Activated CD4-positive, alpha-beta T cell treated with anti-CD3 and anti-CD28 coated beads, Interleukin-2, Interleukin-4, amounts not matched to agents 100 ng/mL and 50 ng/mL, durations not matched to agents 16 hours and 8 hours (primary cell): ENCODE measurements at places on chromosomes 5 and 9.

GRCh38 chr9:32864971-32865370 lies 81.6 kb downstream of the TMEM215 start:
- DNase-seq = no peak

GRCh38 chr5:136033234-136033633 lies 4.4 kb downstream of the TGFBI start:
- DNase-seq = no peak

DNA sequence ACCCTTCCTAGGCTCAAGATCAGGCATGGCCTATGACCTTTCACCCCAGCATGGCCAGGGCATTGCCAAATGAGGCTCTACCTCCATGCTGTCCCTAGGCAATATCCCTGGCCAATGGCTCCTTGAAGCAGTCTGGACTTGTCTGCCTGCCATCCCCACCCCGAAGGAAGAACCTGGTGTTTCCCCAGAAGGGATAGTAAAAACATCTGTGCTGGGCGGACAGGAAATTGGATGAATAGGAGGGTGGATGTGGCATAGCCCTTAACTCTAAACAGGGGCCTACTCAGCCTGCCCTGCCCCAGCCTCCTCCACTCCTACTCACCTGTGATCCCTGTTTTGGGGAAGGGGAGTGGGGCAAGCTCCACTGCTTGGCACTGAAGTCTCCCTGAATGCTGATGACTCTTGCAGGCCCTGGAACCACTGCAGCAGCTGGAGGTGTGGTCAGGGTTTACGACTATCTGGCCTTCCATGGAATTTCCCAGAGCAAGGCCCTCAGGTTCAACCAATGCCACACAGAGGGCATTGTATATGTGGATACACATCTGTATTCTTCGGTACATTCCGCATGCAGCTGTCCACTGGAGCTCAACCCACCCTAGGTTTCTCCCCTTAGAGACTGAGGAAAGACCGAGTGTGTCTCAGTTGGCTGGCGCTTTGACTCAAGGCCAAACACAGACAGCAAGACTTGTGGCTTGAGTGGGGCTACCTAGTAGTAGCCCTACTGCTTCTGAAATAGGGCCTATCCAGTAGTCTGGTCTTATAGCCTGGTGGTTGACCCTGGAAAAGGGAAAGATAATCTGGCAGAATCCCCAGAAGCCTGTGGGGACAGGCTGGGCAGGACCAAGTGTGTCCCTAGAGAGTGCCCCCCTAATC lies 6.4 kb upstream of the P4HA2 start:
- no peak for DNase-seq

DNA sequence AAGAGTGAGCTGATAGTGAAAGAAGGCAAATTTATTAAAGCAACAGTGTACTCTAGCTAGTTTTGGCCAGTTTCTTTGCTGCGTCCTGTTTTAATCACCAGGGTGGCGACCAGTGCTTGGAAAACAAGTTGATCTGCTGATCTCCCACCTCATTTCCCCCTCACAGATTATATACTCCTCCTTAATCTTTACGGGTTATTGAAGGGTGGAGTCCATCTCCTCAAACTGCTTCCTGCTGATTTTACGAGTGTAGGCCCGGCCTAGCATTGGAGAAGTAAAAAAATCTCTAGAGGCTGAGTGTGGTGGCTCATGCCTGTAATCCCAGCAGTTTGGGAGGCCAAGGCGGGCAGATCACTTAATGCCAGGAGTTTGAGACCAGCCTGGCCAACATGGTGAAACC lies 14.0 kb upstream of the CFAP95 start:
- DNase-seq = no peak

GRCh38 chr9:5441043-5441442 lies 3.3 kb upstream of the PLGRKT start:
- no peak for DNase-seq

- no peak for DNase-seq
Observed at GRCh38 chr5:103259705-103260355, 1.3 kb downstream of the MACIR start.

GRCh38 chr5:56409331-56410190 lies 176.4 kb upstream of the ANKRD55 start:
- DNase-seq = no peak

DNA sequence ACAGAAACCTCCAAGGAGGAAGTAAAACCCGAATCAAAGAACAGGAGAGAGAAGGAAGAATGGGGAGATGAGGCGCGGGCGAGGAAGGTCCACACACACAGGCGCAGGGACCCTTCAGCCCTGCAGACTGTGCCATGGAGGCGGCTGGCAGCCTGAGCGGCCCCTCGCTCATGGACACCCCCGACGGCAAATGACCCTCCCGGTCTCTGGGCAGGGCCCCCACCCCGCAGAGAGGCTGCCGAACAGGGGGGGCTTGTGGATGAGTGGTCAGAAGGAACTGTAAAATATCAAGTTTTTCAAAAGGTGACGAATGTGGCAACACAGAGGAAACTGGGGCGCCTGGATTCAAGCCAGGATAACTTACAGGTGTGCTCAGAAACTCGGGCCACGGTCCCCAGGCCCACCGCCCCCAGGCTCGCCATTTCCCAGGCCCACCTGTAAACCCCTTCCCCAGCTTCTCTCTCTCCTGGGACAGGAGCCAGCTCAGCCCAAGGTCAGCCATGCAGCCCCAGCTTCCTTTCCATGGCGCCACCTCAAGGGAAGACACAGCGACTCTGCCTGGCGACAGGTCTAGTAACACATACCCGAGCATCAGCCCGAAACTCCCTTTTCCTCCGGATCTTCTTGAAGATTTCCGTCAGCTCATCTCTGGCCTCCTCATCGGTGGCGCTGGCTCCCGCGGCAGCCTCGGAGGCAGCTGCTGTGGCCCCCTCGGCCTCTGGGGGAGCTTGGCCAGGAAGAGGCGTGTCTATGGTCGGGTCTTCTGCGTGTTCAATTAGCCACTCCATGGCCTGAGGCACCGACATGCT lies 16.5 kb downstream of the UBAC1 start:
- DNase-seq = no peak

- DNase-seq = no peak
Observed at GRCh38 chr9:137688725-137689124, 69.9 kb downstream of the EHMT1 start.

DNA sequence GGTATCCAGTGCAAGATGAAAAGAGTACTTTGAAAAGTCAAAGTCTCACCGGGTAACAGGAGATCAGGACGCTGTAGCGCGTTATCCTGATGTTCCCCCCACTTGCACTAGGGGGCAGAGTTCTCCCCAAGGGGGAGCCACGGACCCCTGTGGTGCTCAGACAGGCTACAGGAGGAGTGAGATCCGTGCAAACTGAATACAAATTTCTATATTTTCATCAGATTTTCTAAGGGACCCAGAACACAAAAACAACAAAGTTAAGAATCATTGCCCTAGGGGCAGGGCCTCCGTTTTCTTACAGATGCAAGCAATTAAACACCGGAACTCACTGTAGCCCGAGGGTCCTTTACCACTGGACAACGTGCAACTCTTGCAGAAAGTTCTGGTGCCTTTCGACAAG lies 2.0 kb downstream of the MYO10 start:
- peak; percentile 58 for DNase-seq

DNA sequence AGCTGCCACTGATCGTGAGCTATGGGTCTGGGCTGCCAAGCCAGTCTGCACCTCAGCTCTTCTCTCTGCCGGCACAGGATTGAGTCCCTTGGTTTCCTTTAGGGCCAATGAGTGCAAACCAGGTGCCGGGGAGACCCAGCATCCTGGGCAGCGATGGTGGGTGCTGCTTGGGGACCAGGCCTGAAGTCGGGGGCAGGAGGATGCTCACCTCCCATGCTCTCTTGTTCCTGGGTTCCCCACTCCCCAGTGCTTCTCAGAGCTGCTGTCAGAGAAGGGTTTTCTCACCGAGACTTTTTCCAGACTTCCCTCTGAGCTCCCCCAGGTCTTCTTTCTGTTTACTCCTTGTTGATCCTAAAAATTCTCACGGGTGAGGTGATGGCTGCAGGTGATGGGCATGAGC lies 61.2 kb downstream of the IRX1 start:
- DNase-seq = no peak

- DNase-seq = no peak
Observed at GRCh38 chr9:98330831-98331230, 75.4 kb upstream of the TBC1D2 start.

- no peak for DNase-seq
Observed at GRCh38 chr5:140977003-140977402, 10.7 kb downstream of the PCDHAC2 start.
